ENCODE measurements at places on chromosomes 2 and 18.

DNA sequence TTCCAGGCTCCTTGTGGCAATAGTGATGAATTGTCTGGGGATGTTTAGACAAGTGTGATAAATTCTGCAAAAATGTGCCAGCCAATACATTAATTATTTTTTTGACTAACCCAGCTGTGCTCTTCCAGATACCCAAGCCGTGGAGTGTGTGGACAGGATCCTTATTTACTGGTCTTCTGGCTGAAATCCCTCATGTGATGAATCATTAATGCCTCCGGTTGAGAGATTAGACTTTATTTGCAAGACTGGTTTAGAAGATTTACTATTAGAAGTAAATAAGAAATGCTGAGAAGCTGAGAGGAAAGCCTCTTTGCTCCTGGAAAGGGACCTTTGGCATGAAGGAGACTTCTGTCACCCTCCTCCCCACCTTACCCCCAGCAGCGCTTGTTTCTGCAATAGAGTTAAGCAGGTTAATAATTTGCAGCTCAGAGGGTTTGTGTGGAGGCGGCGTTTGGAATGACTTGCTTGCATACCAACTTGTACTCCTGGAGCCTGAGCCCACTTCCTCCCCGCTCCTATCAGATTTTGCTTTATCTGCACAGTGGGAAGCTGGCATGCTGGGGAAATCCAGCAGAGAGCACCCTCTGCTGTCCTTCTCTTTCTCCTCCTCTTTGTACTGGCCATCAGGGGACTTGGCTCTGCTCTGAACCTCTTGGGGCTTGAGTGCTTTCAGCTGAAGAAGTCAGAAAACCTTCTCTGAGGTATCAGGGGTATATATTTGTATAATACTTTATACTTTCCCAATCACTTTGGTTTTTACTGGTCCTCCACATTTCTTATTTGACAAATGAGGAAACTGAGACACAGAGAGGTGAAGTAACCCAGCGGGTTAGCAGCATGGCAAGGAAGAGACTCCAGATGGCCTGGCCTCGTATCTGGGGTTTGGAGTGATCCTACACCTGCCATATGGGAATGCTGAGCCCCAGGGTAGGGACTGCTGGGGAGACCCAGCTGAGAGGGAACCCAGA is 16.3 kb downstream of the SLC3A1 start:
- DNase-seq, result peak; percentile 28

DNA sequence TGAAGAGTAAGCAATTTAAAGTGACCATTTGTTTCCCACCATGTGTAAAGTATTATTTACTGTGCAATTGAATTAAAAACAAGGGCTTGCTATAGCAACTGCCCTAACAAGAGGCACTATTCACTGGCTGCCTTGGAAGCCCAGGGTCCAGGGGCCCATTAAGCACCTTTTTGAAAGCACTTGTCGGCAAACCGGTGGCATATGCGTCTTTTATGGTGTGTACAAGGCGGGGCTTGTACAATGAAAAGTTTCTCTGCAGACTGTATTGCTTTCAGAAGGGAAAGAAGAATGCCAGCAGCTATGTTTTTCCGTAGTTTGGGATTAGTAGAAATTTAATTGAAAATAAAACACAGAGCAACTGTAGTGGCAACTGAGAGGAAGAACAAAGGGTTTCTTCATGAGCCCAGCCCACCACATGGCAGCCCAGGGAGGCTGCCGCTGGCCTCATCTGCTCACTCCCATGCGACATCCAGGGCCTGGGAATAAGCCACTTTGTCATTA is 279.5 kb upstream of the PARD3B start:
- DNase-seq, result peak; percentile 70

DNA sequence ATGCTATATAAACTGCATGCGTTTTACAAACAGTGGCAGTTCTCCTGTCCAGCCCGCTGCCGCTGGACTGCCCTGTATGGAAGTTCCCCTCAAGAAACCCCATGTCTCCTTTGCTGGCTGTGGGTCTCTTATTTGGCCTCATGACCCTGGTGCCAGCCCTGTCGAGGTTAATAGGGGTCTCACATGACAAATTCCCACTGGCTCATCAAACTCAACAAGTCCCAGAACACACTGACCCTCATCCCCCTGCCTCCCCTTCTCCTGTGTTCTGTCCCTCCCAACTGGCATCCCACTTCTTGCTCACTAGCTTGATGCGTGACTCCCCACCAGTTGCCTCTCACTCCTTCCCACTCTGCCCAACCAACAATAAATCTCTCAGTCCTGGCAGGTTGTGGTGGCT is 137.6 kb upstream of the HS6ST1 start:
- no peak for DNase-seq

- peak; percentile 33 for DNase-seq
Measured at GRCh38 chr2:101253013-101253702, 472 bp downstream of the CNOT11 start.

Measured in NCI-H1105 (cell line).